ENCODE measurements at places on chromosomes 4 and X. TPM values are rescaled to one million over a fixed set of nuclear protein-coding genes. Genes with fewer than 3 reads are reported as not detected.

Gene REPS2
- 0.14 TPM for total RNA-seq

Gene PRDX4
- 215 TPM for total RNA-seq

Gene KIT
- 0.43 TPM for total RNA-seq

Gene APLN
- total RNA-seq, result 4.3 TPM

Measured in smooth muscle cell of bladder (primary cell).